ENCODE measurements at places on chromosomes 5 and 9.

DNA sequence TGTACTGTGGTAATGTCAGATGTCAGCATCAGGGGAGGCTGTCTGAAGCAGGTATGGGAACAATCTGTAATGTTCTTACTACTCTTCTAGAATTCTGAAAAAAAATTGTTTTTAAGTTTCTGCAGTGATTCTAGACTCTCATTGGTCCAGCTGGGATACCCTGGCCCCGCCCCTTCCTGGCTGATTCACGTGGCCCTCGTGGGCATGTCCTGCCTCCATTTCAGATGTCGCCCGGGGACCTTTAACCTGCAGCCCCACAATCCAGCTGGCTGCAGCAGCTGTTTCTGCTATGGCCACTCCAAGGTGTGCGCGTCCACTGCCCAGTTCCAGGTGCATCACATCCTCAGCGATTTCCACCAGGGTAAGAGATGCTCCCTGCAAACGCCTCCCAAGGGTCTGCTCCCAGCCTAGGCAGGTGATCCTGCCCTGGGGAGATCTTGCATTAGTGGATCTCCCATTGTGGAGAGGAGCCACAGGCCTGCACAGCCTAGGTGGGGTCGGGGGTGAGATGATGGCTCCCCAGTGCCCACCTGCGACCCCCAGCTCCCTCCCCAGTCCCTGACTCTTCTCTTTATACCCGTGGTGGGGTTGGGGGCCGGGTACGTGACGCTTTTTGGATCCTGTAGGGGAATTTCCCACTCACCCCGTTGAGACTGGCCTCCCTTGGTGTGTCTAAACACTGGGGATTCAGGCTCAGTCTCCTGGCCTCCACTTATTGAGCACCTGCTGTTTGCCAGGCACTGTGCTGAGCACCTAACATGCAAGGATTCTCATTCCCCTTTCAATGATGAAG lies 36.5 kb downstream of the LAMC3 start:
- no peak for DNase-seq

DNA sequence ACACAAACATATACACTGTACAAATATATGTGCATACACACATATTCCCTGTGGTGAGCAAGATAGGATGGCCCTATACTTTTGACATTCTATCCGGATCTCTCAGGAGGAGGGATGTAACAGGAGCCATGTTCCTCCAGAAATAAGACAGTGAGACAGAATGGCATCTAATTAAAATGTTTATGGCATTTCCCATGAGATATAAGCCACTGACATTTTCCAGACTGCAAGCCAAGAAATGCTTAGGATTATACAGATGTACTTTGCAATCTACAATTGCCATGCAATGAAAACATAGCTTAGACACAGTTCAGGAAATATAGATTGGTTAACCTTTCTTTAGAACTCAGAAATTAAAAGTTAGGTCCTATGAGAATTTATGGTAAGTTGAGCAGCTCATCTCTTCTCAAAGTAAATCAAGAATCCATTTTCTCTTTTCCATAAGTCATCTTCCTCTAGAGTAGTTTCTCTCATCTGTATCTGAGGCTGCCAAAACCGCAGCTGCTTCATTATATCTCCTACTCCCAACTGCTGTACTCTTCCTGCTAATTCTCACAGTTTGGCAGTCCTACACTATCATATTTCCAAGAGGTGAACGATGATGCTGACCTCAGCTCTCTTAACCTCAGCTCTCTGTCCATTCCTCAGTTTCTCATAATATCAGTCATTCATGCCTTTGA lies 1719.1 kb downstream of the MAT2B start:
- no peak for DNase-seq

GRCh38 chr9:12060811-12061210 lies 632.4 kb upstream of the TYRP1 start:
- DNase-seq: no peak

DNA sequence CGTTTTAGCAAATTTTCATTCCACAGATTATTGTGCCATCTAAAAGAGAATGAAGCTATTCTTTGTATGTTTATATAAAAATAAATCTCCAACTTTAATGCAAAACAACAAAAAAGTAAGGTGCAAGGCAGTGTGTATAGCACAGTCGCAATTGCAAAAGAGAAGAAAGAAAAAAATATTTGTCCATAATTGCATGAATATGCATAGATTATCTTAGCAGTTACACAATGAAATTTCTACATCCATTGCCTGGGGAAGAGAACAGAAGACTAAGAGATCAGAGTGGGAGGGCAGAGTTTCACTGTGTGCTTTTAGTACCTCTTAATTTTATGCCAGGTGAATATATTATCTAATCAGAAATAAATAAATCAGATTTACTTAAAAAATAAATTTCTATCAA lies 86.4 kb upstream of the LHFPL2 start:
- no peak for DNase-seq

DNA sequence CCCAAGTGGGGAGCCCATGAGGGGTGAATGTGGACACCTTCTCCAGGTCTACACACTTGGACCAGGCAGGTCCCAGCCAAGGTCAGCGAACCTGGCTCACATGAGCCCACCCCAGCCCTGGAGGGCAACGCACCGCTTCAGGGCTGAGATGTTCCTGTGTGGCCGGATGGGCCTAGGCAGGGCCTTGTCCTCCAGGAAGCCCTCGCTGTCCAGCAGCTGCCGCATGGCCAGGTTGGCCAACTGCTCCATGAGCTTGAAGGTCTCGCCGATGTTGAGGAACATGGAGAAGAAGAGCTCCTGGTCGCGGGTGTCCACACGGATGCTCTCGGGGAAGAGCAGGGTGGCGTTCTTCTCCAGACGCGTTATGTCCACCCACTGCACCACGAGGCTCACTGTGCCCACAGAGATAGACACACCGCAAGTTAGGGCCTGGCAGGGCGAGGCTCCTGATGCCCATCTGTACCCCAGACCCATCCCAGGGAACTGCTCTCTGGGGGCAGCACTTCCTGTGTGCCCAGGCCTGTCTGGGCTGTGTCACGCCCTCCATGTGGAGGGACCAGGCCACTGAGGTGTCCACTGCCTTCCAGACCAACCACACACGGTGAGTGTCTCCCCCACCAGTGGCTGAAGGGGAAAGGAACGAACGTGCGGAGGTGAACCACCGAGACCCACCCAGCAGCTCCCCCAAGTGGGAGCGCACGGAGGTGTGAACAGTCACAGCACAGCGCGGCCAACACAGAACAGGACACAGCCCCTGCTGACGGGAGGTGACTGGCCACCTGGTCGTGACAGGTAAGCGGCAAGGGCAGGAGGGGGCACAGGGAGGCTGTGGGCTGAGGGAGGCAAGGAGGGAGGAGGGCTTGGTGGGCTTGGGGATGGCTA lies 14.4 kb downstream of the TBC1D9B start:
- no peak for DNase-seq
